Stimulated activated CD4-positive, alpha-beta T cell treated with anti-CD3 and anti-CD28 coated beads, TNF-alpha, amount 100 ng/mL, for 1 hour (primary cell): ENCODE measurements at places on chromosomes 12 and 14.
A peak's percentile ranks its signal among the peaks of the same experiment; 100 is the strongest.

GRCh38 chr14:92443741-92444140 lies 69.8 kb upstream of the RIN3 start:
- no peak for DNase-seq

DNA sequence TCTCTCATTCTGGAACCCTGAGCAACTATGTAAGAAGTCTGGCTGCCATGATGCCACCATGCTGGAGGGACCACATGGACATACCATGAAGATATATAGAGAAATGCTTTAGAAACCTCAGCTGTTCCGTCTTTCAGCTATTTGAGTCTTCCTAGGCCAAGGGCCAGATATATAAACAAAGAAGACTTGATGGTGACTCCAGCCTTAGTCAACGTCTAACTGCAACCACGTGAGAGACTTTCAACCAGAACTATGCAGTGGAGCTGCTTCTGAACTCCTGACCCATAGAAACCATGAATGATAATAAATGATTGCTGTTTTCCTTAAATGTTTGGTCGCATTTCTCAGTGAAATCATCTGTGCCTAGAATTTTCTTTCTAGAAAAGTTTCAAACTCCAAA lies 20.0 kb upstream of the KITLG start:
- no peak for DNase-seq

GRCh38 chr12:4276524-4277204 lies 3.1 kb downstream of the CCND2 start:
- DNase-seq, result peak; percentile 70

DNA sequence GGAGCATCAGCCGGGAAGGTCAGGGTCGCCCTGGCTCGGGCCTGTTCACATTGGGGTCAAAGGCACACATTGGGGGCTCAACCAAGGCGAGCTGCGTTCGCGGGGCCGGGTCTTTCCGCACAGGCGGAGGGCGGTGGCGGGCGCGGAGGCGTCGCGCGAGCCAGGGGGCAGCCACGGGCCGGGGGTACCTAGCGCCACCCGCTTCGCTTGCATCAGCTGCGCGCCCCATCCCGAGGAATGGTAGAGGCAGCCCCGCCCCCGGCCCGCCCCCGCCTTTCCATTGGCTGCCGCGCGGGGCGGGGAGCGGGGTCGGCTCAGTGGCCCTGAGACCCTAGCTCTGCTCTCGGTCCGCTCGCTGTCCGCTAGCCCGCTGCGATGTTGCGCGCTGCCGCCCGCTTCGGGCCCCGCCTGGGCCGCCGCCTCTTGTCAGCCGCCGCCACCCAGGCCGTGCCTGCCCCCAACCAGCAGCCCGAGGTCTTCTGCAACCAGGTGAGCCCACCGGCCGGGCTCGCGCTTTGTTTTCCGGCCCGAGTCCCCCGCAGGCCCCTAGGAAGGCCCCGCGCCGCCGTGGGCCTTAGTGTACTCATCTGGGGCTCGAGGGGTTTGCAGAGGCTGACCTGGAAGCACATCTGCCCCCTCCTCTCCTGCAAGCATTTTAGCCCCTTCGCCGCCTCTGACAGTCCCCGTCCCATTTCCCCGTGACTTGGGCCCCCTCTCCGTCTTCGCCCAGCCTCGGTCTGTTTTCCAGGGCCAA lies at the start of gene ALDH2:
Gene ALDH2 (plus strand): TSS at position 326 of the 754 bp plus-strand sequence. CDS start 50 bp downstream, at position 376.
- no peak for DNase-seq

- no peak for DNase-seq
Measured at GRCh38 chr12:67807814-67808213, 159.3 kb downstream of the DYRK2 start.

- no peak for DNase-seq
Measured at GRCh38 chr12:49507139-49507538, 31.7 kb upstream of the KCNH3 start.

GRCh38 chr14:85617791-85618190 lies 87.8 kb downstream of the FLRT2 start:
- no peak for DNase-seq

DNA sequence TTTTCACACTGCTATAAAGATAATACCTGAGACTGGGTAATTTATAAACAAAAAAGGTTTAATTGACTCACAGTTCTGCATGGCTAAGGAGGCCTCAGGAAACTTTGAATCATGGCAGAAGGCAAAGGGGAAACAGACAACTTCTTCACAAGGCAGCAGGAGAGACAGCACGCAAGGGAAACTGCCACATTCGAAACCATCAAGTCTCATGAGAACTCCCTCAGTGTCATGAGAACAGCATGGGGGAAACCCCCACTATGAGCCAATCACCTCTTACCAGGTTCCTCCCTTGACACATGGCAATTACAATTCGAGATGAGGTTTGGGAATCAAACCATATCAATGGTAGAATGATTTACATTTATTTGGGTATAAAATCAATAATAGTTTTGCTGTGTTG lies 558.5 kb downstream of the TMTC2 start:
- no peak for DNase-seq

GRCh38 chr14:29311983-29312382 lies 545.4 kb downstream of the FOXG1 start:
- no peak for DNase-seq

DNA sequence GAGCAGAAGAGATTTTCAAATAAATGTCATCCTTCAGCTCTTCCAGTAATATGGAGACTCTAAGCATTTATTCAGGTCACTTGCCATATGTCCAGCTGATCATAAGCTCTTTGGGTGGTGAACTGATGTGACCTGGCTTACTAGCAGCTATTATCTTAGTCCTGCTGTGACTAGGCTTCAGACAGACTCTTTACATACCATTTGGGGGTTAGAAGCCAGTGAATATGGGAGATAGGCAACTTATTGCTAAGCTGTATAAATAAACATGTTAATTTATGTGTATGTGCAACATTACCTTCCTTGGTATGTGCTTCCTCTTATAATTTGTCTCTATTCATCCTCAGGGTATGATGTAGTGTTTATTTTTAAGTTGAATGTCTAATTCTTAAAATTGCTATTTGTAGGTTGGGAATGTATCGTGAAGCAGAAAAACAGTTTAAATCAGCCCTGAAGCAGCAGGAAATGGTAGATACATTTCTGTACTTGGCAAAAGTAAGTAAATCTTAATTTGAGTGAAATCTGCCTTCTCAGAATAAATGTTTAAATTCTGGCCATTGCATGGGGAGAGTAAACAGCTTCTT lies 32.4 kb downstream of the TTC8 start:
- DNase-seq, result no peak

DNA sequence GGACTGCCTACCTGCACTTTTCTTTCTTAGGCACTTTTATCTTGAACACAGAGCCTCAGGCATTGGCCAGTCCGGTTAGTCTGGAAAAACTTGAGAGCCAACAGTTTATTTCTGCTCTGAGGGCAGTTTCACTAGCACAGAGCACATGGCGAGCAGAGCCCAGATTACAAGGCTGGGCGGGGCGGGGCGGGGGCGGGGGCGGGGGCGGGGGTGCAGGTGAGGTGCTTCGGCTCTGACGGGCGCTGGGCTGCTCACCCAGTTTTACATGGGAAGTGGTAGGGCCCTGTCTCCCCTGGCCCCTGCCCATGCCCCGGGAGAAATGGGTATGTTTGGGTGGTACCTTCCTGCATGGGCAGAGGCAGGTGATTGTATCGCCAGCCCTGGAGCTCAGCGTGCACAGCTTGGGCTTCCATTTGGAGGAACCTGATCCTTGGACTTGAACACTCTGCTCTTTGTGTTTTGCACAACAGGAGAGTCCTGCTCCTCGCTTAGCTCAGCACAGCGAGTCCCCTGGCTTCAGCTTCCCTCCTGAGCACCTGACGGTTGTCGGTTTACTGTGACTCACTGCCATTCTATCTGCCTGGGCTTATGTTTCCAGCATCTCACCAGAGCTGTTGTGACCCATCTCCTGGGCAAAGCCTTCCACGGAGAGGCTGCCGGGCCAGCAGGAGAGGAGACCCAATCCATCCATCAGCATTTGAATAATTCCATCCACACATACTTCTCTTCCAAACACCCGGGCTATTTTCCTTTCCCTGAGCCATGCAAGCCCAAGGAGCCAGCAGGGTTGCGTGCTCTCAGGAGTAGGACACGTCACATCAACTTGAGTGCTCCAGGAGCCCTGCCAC lies 108.5 kb downstream of the ARF6 start:
- DNase-seq, result no peak

DNA sequence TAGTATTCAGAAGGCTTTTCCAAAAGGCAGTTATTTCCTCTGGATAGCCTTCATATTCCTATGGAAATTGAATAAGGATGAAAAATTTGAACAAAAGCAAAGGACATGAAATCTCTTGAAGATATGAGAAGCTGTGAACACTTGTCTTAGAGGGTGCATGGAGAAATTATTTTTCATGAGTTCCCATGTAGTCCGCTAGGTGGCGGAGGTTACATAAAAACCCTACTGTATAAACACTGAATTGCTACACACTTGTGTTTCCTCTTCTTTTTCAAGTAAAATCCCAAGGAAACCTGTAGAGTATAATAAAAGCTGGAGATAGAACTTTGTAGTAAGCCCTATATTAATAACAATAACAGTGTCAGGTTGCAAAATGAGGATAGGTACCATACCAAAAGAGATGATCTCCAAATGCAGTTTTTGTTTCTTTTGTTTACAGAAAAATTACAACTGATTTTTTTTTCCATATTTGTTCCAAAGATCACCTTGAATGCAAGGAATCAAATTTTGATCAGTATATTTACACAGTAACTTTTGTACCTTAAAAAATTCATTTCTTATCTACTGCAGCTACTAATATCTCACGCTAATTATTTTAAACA lies 37.8 kb upstream of the OR4E1 start:
- no peak for DNase-seq
